Bronchial epithelial cell (primary cell): ENCODE measurements at places on chromosomes 5 and 9. TPM values are rescaled to one million over a fixed set of nuclear protein-coding genes. Genes with fewer than 3 reads are reported as not detected.

PCDHGC4 gene
- 0.53 and 0.90 TPM in 2 replicates for total RNA-seq

CCNO gene
- total RNA-seq, result 1.6 and 1.8 TPM in 2 replicates

SUSD3 gene
- total RNA-seq, result 0.26 TPM in 1 of 2 replicates, not detected in the other

ACTL7B gene
- under 0.01 TPM in 1 of 2 replicates, not detected in the other for total RNA-seq

CHSY3 gene
- under 0.01 and 0.26 TPM in 2 replicates for total RNA-seq
